NCI-H774 (cell line): ENCODE measurements at places on chromosomes 3 and 15.
A peak's percentile ranks its signal among the peaks of the same experiment; 100 is the strongest.

DNA sequence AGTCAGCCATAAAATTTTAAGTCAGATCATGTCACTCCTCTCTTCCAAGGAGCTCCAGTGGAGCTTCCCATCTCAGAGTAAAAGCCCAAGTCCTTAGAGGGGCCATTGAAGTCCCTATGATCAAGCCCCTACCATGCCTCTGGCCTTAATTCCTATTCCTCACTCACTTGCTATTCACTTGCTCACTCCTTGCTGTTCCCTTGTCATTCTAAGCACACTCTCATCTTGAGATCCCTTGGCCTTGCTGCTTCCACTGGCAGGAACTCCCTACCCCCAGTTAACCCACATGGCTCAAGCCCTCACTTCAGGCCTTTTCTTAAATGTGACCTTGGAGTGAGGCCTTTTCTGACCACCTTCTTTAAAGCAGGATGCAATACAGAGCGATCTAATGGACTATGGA lies 12.3 kb upstream of the SECISBP2L start:
- DNase-seq = no peak

DNA sequence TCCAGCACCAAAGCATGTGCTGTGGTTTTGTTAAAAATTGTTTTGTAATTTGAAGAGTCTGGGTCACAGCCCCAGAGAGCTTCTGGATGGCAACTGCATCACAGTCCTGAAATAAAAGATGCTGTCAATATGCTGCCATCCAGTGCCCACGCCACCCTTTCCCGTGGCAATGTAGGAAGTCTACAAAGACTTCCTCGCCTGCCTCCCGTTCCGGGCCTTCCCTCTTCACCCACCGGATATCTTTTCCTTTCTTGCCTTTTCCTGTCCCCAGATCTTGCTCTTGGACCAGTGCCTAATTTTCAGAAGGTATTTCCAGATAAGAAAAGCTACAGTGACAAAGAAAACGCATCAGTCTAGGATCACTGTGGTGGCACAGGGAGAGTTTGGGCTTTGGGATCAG lies 85.3 kb upstream of the RNU6-1 start:
- no peak for DNase-seq

- no peak for DNase-seq
These were observed 17.1 kb downstream of the ADCY5 start for GRCh38 chr3:123431658-123432324.

- no peak for DNase-seq
These were observed 170.1 kb downstream of the VPS13C start for GRCh38 chr15:61890106-61890505.

DNA sequence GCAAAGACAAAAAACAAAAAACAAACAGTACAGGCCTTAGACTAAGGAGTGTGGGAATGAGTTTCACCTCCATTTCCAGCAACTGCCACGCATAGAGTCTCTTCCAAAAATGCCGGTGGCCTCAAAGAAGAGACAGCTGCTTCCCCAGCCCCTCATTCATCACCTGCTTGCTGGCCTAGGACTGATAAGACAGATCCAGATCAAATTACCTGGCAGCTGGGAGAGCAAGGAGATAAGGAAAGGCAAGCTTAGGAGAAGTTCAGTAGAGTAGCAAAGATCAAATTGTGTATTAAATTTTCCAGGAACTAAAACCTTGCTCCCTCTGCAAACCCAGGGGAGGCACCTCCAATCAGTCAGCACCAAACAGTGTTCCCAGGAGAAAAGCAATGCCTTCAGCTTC lies 325.8 kb upstream of the CTNNB1 start:
- DNase-seq = no peak

- no peak for DNase-seq
These were observed 47.1 kb upstream of the ANKRD28 start for GRCh38 chr3:15844889-15845288.

DNA sequence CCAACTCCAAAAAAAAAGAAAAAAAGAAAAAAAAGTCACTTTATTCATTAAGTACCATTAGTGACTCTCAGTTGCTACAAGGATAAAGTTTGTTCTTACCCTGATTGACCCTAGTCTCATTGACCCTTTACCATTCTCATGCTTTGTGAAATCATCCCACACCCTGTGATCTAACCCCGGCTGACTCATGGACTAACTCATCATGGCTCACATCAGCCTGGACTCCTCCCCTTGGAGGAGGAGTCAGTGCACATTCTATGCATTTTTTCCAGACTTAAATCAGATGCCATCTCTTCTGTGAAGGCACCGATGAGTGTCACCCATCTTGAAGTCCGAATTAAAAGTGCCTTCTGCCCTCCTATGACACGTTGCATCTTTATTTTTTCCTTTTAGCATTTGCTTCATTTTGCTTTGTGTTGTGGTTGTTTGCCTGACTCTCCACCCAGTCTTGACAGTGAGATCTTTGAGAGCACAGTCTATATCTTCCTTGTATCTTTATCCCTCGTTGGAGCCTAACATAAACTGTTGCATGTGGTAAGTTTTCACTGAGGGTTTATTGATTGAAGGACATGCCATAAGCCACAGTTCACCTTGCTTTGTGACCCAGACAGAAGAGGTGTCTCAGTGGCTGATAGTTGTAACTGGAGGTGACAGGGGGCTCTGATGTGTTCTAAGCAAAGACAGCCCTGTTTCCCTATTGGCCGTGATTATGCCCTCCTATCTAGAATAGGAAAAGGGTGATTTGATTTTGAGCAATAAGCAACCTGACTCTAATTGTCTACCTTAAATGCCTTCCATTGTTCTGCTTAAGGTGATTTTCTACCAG lies 72.1 kb downstream of the IL1RAP start:
- DNase-seq = no peak

DNA sequence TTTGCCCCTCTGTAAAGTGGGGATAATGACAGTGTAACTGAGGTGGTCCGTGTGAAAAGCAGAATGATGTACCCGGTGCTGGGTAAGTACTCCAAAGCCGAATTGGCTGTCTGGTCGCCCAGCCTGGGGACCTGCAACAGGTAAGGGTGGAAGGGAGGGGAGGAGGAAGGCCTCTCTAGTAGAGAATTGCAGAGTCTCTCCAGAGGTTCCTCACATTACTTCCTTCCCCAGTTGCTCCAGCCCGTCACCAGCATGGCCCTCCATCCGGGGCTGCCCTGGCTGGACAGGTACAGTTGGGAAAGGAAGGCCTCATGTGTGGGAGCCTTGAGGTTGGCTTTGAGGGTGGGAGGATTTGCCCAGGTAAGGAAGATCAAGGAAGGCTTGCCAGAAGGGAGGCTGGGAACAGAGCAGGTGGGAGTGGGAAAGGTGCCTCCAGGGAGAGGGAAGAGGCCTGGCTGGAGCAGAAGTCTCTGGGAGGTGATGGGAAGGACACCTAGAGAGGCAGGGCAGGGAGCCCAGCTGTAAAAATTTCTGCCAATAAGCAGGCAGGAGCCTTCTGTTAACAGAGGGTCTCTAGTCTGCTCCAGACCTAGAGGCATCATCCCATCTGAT lies 1.7 kb upstream of the PSTPIP1 start:
- no peak for DNase-seq

DNA sequence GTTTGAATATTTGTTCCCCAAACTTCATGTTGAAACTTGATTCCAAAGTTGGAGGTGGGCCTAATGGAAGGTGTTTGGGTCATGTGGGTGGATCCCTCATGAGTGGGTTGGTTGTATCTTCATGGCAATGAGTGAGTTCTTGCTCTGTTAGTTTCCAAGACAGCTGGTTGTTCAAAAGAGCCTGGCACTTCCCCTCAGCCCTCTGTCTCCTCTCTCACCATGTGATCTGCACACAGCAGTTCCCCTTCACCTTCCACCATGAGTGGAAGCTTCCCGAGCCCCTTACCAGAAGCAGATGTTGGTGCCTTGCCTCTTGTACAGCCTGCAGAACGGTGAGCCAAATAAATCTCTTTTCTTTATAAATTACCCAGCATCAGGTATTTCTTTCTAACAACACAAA lies 327.1 kb upstream of the SLCO3A1 start:
- DNase-seq = no peak

GRCh38 chr3:49868862-49869466 lies 742 bp downstream of the CAMKV start:
- DNase-seq = no peak

DNA sequence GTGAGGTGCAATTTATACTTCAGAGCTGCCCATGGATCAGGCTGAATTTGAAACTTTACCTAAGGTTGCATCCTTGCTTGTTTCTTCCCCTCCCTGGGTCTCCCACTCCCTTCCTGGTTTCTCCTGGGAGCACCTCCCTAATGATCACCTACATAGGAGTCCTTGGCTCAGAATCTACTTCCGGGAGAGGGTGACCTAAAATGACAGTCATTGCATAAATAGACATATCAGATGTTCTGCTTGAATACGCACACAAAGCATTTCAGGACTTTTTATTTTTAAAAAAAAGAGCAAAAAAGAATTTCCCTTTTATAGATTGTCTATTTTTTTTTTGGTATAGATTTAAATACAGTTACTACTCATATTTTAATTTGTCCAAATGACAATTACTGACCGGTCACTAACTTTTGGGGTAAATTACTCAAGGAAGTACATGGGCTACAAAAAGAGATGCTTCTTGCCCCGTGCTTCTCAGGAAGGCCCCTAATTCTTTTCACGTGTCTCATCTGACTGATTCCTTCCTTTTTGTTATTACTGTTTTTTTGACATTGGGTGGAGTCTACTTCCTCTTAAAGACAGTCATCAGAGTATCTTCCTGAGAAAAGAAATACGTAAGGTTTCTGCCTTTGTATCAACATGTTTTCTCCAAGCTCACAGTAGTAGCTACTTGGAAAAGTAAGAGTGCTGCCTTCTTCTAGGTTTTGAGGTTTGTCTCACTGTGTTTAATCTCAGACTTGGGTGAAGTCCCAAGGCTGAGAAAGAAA lies 4.9 kb upstream of the MYZAP start:
- no peak for DNase-seq

DNA sequence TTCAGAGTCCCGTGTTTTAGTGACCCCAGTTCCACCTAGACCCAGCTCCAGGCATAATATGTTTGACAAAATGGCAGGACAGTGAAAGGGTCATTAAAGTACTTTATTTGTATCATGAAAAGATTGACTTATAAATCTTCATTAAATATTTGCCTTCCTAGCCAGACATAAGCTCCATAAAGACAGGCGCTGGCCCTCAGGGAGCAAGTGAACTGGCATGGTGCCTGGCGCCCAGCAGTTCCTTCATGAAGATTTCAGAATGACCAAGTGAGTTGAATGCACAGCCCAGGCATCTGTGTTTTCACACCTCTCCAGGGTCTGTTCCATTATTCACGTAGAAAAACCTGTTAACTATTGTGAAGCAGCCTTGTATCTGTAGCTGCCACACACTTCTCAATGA lies 166.2 kb downstream of the GAP43 start:
- peak; percentile 5 for DNase-seq

GRCh38 chr15:52337198-52337853 lies 41.7 kb upstream of the MYO5C start:
- no peak for DNase-seq

- DNase-seq = no peak
These were observed 46.2 kb downstream of the CNTN6 start for GRCh38 chr3:1139071-1139470.

DNA sequence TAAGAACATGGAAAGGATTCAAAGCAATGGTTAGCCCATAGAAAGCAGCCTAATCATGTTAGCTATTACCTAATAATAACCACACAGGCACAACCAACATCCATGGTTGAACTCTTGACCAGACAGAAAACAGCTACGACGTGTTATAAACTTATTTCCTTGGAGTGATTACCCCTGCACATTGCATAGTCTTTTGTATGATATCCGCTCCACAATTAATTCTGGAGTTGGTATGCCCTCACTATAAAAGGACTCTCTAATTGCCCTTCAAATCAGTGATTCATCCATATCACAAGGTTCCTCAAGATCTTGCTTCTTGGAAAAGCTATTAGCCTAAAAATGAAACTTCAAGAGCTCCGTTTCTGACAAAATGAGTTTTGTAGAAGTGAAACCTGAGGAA lies 117.9 kb downstream of the SYNPR start:
- DNase-seq = no peak

GRCh38 chr3:34396288-34396687 lies 597.9 kb downstream of the PDCD6IP start:
- no peak for DNase-seq

DNA sequence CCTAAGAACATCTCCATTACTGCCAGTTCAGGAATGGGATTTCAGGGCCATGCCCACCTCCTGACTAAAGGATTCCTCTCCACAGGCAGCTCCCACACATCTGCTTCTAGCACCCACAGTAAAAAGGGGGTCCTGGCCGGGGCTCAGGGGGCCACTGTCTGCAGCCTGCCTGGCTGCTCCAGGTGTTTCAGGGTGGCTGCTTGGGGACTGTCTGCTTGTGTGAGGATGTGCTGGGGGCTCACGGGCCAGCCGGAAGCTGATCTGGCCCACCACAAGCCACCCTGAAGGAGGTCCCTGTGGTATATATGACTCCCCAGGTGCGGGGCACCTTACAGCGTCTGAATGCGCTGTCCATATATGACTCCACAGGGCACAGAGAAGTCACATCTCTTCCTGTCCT lies 135.4 kb downstream of the NSMCE3 start:
- DNase-seq = no peak

DNA sequence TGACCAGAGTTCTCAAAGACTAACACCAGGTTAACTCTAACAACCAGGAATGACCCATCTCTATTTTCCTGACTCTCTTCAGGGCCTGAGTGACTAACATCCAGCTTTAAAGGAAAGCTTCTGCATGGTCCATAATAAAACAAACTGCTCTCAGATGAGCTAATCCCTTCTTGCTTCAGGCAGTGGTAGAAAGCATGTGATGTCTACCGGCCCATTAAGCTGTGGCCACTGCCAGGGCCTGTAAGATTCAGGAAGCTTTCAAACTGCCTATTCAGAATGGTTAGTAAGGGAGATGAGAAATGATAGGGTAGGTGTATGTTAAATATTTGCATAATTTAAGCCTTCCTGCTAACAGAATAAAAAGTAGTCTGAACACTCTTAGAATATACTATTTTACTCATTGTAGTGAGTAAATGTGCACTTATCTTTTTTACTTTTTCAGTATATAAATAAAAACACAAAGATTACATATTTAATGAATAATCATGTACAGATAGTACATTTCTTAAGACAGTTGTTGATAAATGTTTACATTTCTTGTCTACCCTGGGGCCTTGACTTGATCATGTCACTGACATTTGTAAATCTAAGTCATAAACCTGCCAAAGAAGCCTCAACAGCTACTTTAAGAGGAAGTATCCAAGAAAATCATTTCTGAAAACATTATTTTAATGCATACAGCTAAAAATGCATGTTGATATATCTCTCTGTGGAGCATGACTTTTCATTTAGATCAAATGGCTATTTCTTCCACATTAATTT lies 222.0 kb downstream of the MCTP2 start:
- no peak for DNase-seq

- DNase-seq = no peak
These were observed 59.7 kb downstream of the RPN1 start for GRCh38 chr3:128590948-128591347.

DNA sequence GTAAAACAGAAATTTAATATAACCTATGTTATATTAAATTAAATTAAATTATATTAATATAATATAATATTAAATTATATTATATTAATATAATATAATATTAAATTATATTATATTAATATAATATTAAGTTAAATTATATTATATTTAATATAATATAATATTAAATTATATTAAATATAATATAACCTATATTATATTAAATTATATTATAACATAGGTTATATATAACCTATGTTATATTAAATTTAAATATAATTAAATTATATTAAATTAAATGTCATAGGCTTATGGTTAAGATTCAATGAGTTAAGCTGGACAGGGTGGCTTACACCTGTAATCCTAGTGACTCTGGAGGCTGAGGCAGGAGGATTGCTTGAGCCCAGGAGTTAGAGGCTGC lies 40.6 kb upstream of the CNOT10 start:
- no peak for DNase-seq
